Calu3 (cell line): ENCODE measurements at places on chromosomes 5 and 9.
A peak's percentile ranks its signal among the peaks of the same experiment; 100 is the strongest.

DNA sequence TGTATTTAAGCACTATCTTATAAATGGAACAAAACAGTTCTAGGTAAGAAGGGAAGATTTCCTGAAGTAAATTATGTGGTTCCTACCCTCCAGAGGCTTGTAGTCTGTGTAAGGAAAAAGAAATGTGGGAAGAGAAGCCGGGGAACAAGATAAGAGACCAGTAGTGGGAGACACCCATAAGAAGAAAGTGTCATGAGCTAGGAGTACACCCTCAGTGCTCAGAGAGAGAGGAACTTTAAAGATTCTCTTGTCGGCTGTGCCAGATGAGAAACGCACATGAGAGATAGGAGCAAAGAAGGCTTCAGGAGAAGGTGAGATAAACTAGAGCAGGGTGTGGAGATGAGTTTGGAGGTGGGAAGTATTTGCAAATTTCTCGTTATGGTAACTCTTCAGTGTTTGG lies 18.1 kb downstream of the SLC36A1 start:
- no peaks in the 10 kb centered on the region for H3K4me1 ChIP-seq
- no peaks in the 10 kb centered on the region for H3K27me3 ChIP-seq
- H3K36me3 ChIP-seq, result peaks cover 4% of the 10 kb centered on the region
- DNase-seq, result no peak

GRCh38 chr9:78989031-78989658 lies 582.6 kb upstream of the TLE4 start:
- H3K4me3 ChIP-seq, result no peak overlapping the region
- no peak overlapping the region for H3K27ac ChIP-seq
- H3K27me3 ChIP-seq, result no peaks in the 10 kb centered on the region
- H3K4me1 ChIP-seq, result no peaks in the 10 kb centered on the region

- no peaks in the 10 kb centered on the region for H3K27me3 ChIP-seq
- H3K36me3 ChIP-seq, result no peaks in the 10 kb centered on the region
- DNase-seq, result no peak
- H3K4me1 ChIP-seq, result peaks cover 8% of the 10 kb centered on the region
Measured at GRCh38 chr5:74155501-74155900, 485.0 kb downstream of the ENC1 start.

GRCh38 chr5:64685866-64686265 lies 4.4 kb upstream of the SHISAL2B start:
- DNase-seq, result no peak
- H3K4me3 ChIP-seq, result no peak overlapping the region
- peaks cover 10% of the 10 kb centered on the region for H3K4me1 ChIP-seq
- no peaks in the 10 kb centered on the region for H3K36me3 ChIP-seq

- H3K27ac ChIP-seq, result no peak overlapping the region
- H3K36me3 ChIP-seq, result no peaks in the 10 kb centered on the region
- H3K27me3 ChIP-seq, result no peaks in the 10 kb centered on the region
- no peak for DNase-seq
Measured at GRCh38 chr5:99686538-99686937, 757.7 kb upstream of the CHD1 start.

GRCh38 chr5:180844858-180845257 lies 16.2 kb downstream of the ZFP62 start:
- H3K27me3 ChIP-seq, result no peaks in the 10 kb centered on the region
- no peaks in the 10 kb centered on the region for H3K4me1 ChIP-seq
- H3K36me3 ChIP-seq, result peaks cover 26% of the 10 kb centered on the region
- H3K4me3 ChIP-seq, result no peak overlapping the region
- no peak for DNase-seq
- no peak overlapping the region for H3K27ac ChIP-seq

- no peaks in the 10 kb centered on the region for H3K27me3 ChIP-seq
- no peak overlapping the region for H3K27ac ChIP-seq
- H3K4me3 ChIP-seq, result no peak overlapping the region
- H3K4me1 ChIP-seq, result peaks cover 39% of the 10 kb centered on the region
- H3K36me3 ChIP-seq, result peaks cover 4% of the 10 kb centered on the region
Measured at GRCh38 chr5:57306359-57306758, 132.5 kb downstream of the GPBP1 start.

GRCh38 chr9:94865582-94866452 lies 139.3 kb downstream of the AOPEP start:
- no peak for DNase-seq
- no peaks in the 10 kb centered on the region for H3K27me3 ChIP-seq
- peaks cover 7% of the 10 kb centered on the region for H3K36me3 ChIP-seq
- peak overlapping the region; percentile 93 for H3K27ac ChIP-seq
- H3K4me1 ChIP-seq, result peaks cover 23% of the 10 kb centered on the region
- no peak overlapping the region for H3K4me3 ChIP-seq

DNA sequence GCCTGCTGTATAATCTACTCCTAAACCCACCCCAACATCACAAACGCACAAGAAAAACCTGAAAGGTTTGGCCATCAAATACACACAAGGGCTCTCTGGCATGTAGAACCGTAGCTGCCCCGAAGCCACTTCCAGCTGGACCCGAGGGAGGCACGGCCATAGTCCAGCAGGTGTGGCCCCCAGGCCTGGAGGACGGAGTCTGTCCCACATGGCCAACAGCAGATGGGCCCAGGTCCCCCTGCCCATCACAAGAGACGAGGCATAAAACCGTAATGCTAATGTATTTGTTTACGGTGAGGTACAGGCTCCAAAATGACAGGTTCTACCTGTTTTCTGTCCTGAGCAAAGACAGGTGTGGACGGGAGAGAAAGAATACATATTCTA lies 234.2 kb downstream of the SYK start:
- no peaks in the 10 kb centered on the region for H3K27me3 ChIP-seq
- peaks cover 10% of the 10 kb centered on the region for H3K36me3 ChIP-seq
- H3K4me3 ChIP-seq, result no peak overlapping the region
- H3K27ac ChIP-seq, result no peak overlapping the region

DNA sequence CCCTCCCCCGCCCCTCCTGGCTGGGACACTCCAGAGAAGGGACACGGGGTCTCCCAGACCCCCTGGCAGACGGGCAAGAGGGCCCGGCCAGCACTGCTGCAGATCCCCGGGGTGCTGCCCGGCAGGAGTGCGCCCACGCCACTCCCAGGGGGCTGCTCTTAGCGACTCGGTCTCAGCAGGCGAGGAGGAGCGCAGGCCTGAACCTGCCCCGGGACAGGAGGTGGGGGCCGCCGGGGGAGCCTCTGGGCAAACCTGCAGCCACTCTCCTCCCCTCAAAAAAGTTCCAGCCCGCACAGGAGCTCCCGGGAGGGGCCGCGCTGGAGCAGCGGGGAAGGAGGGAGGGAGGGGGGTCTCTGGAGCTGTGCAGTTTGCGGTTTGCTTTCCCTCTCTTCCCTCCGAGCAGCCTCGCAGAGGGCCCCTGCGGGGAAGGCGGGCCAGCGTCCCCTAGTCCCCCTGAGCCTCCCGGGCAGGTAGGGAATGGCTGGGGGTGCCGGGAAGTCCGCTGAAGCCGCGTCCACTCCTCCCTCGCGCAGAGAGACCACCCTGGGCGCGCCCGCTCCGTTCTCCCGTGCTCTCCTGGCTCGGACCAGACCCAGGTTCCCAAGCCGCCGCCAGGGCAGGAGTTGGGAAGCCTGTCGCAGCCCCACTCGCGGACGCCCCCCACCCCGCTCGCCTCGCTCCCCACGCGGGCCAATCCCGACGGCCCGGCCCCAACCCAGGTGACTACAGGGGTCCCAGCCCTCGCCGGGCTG lies 44.2 kb downstream of the NACC2 start:
- H3K27me3 ChIP-seq, result no peaks in the 10 kb centered on the region
- peaks cover 27% of the 10 kb centered on the region for H3K36me3 ChIP-seq
- no peak overlapping the region for H3K27ac ChIP-seq

DNA sequence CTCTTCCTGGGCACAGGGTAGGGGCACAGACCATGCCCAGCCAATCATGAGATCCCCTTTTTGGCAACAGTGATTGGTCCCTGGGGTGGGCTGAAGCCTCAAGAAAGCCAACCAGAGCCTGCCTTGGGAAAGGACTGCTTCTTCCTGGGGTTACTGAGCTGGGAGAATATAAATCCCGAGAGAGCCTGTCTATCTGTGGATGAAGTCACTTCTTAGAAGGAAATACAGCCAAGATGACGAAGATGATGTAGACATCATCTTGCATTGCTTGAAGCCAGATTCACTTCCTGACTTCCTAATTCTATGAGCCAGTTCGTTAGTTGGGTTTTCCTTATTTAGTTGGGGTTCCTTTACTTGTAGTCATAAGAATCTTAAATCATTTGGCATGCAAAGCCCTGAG lies 50.1 kb upstream of the PWWP2A start:
- peaks cover 45% of the 10 kb centered on the region for H3K4me1 ChIP-seq
- H3K36me3 ChIP-seq, result peaks cover 11% of the 10 kb centered on the region
- no peak overlapping the region for H3K27ac ChIP-seq
- H3K4me3 ChIP-seq, result no peak overlapping the region

DNA sequence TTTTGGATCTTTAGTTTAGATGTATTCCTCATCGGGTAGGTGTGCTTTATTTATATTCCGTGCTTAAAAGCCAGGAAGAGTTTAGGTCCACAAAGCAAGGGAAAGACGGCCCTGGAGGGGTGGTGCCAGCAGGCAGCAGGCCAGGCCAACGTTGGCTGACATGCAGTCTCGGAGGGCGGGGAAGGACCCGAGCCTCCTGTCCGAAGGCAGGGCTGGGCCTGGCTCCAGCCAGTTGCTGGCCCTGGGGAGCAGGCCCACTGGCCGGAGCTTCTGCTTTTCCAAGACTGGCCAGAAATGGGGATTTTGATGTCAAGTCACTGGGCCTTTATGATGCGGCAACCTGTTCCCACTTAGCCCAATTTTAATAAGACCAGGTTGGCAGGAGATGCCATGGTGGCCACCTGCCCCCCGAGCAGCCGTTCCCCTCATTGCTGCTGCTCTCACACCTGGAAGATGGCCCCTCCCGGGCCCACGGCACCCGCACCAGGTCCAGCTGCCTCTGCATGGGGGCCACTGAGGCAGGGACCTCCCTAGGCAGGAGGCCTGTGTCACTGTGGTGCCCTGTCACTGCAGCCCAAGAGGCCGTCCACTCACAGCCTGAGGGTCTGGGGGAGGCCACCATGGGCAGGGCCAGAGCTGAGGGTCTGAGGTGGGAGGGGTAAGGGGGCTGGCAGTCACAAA lies 23.2 kb downstream of the LPCAT1 start:
- DNase-seq, result no peak
- no peak overlapping the region for H3K27ac ChIP-seq
- H3K27me3 ChIP-seq, result no peaks in the 10 kb centered on the region
- no peak overlapping the region for H3K4me3 ChIP-seq
- no peaks in the 10 kb centered on the region for H3K4me1 ChIP-seq
- H3K36me3 ChIP-seq, result peaks cover 5% of the 10 kb centered on the region

DNA sequence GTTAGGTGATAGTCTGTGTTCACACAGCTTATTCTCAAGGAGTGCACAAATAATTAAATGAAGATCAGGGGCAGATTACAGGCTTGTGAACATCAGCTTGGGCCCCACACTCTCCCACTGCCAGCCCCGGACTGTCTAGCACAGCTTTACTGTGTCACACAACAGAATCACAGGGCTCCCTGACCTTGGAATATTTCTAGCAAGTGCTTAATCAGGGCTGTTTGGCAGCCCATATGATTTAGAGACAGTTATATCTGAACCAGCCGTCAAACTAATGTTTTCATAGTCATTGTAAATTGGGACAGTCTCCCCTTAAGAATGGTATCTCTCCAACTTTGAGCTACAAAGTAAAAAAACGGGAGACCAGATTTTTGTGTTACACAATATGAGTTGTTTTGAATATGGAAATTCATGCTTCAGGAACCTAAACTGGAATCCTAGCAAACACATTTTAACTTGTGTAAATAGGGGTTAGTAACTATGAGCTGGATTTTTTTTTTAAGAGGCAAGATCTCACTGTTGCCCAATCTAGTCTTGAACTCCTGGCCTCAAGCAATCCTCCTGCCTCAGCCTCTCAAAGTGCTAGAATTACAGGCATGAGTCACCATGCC lies 517.6 kb downstream of the BNC2 start:
- H3K4me1 ChIP-seq, result no peaks in the 10 kb centered on the region
- no peaks in the 10 kb centered on the region for H3K36me3 ChIP-seq
- no peak overlapping the region for H3K27ac ChIP-seq
- no peaks in the 10 kb centered on the region for H3K27me3 ChIP-seq
- DNase-seq, result no peak

DNA sequence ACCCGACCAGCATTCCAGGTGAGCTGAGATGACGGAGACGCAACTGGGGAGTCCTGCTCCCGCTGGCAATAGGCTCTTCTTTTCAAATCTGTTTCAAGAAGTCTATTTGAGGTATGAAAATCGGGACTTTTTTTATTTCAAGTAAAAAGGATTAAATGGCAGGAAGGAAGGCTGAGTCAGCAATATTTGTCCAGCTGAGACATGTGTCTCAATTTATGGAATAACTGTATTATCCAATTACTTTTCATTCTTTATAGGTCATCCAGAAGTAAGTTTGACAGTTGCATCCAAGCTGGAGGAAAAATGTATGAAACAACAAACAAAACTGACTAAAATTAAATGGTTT lies 221.1 kb downstream of the NR2F1-AS1 start:
- H3K27ac ChIP-seq, result peak overlapping the region; percentile 65
- no peak for DNase-seq
- H3K4me1 ChIP-seq, result peaks cover 30% of the 10 kb centered on the region

- no peaks in the 10 kb centered on the region for H3K27me3 ChIP-seq
- H3K4me1 ChIP-seq, result no peaks in the 10 kb centered on the region
- DNase-seq, result no peak
- H3K4me3 ChIP-seq, result no peak overlapping the region
Measured at GRCh38 chr5:171840711-171841522, 55.3 kb downstream of the SMIM23 start.

DNA sequence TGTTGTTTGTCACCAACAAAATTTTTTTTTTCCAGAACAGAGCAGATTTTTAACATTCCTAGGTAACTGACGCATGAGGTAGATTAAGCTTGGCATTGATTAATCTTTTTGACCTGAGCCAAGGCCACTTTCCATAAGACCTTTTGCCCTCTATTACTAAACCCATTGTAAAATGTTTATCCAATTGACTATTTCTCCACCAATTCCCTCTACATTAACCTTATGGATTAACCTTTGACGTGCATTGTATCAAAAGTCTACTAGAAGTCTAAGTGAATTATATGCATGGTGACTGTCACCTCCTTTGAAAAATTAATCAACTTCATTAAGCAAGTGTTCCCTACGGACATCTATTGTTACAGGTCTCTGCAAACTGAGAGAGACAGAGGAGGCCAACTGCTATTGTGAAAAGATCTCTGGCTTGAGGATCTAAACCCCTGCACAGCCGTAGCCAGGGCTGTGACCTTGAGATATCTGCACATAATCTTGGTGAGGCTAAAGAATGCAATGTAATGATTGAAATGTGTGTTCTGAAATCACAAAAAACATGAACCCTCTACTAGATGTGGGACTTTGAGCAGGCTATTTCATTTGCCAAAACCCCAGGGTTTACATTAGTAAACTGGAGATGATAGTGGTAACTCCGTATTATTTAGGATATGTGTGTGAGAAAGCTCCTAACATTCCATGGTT lies 632.2 kb downstream of the TLR4 start:
- no peaks in the 10 kb centered on the region for H3K4me1 ChIP-seq
- H3K4me3 ChIP-seq, result no peak overlapping the region
- H3K27me3 ChIP-seq, result no peaks in the 10 kb centered on the region
- no peak overlapping the region for H3K27ac ChIP-seq
- DNase-seq, result no peak

- DNase-seq, result no peak
- no peak overlapping the region for H3K27ac ChIP-seq
- H3K4me3 ChIP-seq, result no peak overlapping the region
- H3K4me1 ChIP-seq, result no peaks in the 10 kb centered on the region
Measured at GRCh38 chr9:90064971-90065370, 460.2 kb downstream of the GADD45G start.

GRCh38 chr5:58455480-58455879 lies 4.4 kb downstream of the PLK2 start:
- H3K27ac ChIP-seq, result peak overlapping the region; percentile 40
- H3K36me3 ChIP-seq, result peaks cover 89% of the 10 kb centered on the region
- DNase-seq, result no peak
- peaks cover 28% of the 10 kb centered on the region for H3K4me1 ChIP-seq
